Peyer's patch (tissue), 4 donors: ENCODE measurements at places on chromosomes 5 and 9. TPM values are rescaled to one million over a fixed set of nuclear protein-coding genes. Genes with fewer than 3 reads are reported as not detected.
A peak's percentile ranks its signal among the peaks of the same experiment; 100 is the strongest.

- DNase-seq: no peak
Measured at GRCh38 chr9:98427491-98427890, 172.0 kb upstream of the TBC1D2 start.

- DNase-seq: no peak
Measured at GRCh38 chr9:83563360-83563759, 25.2 kb upstream of the FRMD3 start.

GRCh38 chr9:120396418-120396817, 183.5 kb downstream of the CDK5RAP2 start:
- DNase-seq: no peak

DNA sequence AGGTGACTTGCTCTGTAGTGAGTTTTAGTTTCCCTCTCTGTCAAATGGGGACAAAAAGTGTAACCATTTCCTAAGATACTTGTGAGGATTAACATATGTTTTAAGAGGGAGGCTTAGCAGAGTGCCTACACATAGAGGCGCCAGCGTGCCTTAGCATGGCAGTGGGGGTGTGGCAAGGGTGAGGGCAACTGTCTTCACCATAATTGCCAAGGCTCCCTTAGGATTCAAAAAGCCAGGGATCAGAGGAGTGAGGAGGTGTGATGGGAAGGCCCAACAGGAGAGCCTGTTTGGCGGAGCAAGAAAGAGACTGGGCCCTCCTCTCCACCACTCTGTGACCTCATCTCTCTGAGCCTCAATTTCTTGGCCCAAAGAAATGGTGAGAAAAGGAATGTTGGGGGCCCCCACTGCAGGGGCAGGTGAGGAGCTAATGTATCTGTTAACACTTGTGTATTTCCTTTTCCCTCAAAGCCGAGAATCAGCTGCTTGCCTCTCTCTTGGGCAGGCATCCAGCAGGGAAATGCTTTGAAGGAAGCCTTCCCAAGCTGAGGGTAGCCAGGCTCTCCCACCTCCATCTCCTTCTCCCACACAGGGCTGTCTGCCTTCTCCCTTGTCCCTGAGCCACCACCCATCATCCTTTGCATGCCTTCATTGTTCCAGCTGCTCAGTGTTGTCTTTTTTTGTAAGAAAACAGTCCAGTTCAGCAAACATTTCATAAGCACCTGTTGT, 76.0 kb downstream of the DAB2IP start:
- no peak for DNase-seq

- peak; percentile 5 for DNase-seq
Measured at GRCh38 chr9:135010586-135010860, 76.9 kb upstream of the OLFM1 start.

GRCh38 chr5:154538492-154538891, 60.5 kb upstream of the HAND1 start:
- DNase-seq: no peak

GRCh38 chr9:78213712-78214111, 22.2 kb upstream of the CEP78 start:
- DNase-seq: no peak

GRCh38 chr5:2270467-2270866, 387.7 kb upstream of the IRX4 start:
- DNase-seq: no peak

SPAAR gene
- total RNA-seq: not detected

CDH6 gene
- 1.3 TPM for total RNA-seq

KCNIP1 gene
- total RNA-seq: not detected

CEP78 gene
- total RNA-seq: 5.6 TPM
